Fibroblast of lung (primary cell): ENCODE measurements at places on chromosomes 4 and X. TPM values are rescaled to one million over a fixed set of nuclear protein-coding genes. Genes with fewer than 3 reads are reported as not detected.
A peak's percentile ranks its signal among the peaks of the same experiment; 100 is the strongest.

DNA sequence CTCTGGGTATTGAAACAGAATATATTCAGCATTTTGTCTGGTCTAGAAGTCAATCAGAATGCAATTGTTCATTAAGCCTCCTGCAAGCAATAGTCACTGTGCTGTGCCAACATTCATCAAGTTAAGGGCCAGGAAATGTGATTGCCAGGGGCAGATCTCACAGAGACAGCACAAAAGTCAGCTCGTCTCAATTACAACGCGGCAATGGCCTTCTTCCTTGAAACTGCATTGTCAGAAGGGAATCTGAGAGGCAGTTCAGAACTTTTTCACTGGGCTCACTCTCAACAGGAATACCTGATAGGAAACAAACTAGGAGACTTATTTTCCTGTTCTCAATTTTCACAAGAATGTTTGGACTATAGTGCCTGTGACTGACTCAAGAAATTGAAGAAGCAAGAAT, 131.1 kb upstream of the NR3C2 start:
- DNase-seq, result no peak

The NHSL2 gene
- total RNA-seq, result 4.1 and 9.7 TPM in 2 replicates

- peak; percentile 40 for DNase-seq
These were observed 88.1 kb upstream of the MAB21L2 start for GRCh38 chr4:150493851-150494250.

DNA sequence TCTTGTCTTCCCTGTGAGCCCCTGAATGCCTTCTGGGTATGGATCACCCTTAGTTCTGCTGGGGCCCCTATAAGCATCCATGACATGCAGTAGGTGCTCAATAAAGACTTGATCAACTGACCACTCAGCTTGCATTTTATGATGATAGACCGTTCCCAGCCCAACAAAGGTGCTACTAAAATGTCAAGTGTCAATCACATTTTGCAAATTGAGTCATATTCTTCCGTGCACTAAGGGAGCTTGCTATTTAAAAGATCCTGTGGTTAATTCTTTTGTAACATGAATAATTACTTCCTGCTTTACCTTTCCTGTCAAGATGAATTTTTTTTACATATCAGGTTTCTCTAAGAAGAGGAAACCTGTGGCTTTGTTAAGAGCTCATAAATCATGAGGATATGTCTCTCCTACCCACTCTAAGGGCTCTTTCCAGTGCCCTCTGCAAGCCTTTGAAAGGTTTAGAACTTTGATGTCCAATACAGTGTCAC, 47.6 kb downstream of the SH3KBP1 start:
- DNase-seq, result no peak

The CT83 gene
- total RNA-seq, result not detected in 2 replicates

GRCh38 chrX:121504153-121504552, 456.7 kb downstream of the GLUD2 start:
- DNase-seq, result no peak

- DNase-seq, result no peak
These were observed 32.9 kb upstream of the SH3D19 start for GRCh38 chr4:151358266-151358665.

The PRRG1 gene
- total RNA-seq, result 6.2 and 10.2 TPM in 2 replicates

GRCh38 chrX:81708487-81708886, 506.6 kb downstream of the SH3BGRL start:
- peak; percentile 37 for DNase-seq

The TREX2 gene
- 1.8 and 3.1 TPM in 2 replicates for total RNA-seq

The NPFFR2 gene
- total RNA-seq, result not detected in 2 replicates

- peak; percentile 86 for DNase-seq
These were observed 96.5 kb upstream of the ESX1 start for GRCh38 chrX:104351173-104351769.

GRCh38 chr4:158913766-158914165, 144.9 kb downstream of the FNIP2 start:
- DNase-seq, result no peak

DNA sequence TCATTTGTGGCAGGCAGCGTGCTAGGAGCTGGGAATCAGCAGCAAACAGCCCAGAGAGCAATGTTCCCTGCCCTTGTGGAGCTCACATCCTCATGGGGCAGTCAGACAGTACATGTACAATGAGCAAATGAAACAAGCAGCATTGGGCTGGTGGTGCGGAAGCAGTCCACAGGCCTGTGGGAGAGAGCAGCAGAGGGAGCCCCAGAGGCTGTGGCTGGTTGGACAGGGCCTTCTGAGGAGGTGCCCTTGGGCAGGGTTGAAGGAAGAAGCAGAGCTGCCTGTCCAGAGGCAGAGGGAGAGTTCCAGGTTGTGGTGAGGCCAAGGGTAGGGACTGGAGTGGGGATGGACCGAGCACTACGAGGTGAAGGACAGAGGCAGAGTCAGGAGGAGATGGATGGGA, 22.5 kb downstream of the MMGT1 start:
- no peak for DNase-seq

DNA sequence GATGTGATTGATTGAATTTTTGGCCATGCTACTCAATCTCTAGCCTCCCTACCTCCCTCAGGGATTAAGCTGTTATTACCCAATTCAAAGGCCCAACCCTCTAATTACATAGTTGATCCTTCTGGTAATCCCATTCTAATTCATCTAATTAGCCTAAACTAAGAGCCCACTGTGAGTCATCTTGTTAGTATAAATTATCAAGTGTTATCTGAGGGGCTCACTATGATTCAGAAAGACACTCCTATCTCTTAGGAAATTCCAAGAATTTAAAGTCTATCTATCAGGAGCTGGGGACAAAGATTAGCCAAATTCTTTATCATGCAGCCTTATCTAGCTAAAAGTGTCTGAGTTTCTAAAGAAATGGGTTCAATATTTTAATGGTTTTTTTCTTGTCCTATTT, 32.9 kb upstream of the VEGFC start:
- DNase-seq, result no peak

GRCh38 chrX:109393859-109394258, 88.0 kb downstream of the GUCY2F start:
- no peak for DNase-seq

The ADAM29 gene
- total RNA-seq, result not detected in 2 replicates

GRCh38 chrX:70907900-70908299, 611 bp downstream of the TEX11 start:
- no peak for DNase-seq

DNA sequence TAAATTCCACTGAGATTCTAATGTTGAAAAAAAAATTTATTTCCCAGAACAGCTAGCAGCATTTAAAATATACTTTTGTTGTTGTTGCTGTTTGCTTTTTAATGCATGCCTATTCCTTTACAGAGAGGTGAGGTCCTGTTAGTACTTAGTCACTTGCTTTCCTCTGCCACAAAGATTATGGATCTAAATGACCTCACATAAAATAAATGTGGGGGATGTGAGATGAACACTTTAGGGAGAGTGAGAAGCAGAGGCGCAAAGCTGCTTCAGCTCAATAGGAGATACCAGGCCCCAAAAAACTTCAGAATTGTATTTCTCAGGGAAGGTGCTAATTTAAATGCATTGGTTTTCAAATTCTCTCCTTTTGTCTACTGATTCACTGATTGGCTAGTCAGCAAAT, 4.0 kb downstream of the LDB2 start:
- no peak for DNase-seq

GRCh38 chr4:164683040-164683439, 70.9 kb upstream of the SMIM31 start:
- DNase-seq, result no peak

DNA sequence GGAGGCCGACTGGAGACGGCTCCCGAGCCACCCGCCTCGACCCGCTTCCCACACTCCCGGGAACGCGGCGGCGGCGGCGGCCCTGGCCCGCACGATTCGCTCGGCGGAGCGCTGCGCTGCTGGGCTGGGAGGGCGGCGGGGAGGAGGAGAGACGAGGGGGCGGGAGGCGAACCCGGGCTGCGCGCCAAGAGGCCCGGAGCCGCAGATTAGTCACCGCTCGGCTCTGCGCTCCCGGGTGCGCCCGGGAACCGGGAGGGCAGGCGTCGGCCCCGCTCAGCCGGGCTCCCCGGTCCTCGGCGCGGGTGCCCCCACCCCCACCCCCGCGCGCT, 11.2 kb upstream of the BCOR start:
- DNase-seq, result peak; percentile 78

- no peak for DNase-seq
These were observed 32.2 kb upstream of the PPARGC1A start for GRCh38 chr4:23922013-23922412.

GRCh38 chr4:156906325-156906724, 65.3 kb downstream of the PDGFC start:
- no peak for DNase-seq

DNA sequence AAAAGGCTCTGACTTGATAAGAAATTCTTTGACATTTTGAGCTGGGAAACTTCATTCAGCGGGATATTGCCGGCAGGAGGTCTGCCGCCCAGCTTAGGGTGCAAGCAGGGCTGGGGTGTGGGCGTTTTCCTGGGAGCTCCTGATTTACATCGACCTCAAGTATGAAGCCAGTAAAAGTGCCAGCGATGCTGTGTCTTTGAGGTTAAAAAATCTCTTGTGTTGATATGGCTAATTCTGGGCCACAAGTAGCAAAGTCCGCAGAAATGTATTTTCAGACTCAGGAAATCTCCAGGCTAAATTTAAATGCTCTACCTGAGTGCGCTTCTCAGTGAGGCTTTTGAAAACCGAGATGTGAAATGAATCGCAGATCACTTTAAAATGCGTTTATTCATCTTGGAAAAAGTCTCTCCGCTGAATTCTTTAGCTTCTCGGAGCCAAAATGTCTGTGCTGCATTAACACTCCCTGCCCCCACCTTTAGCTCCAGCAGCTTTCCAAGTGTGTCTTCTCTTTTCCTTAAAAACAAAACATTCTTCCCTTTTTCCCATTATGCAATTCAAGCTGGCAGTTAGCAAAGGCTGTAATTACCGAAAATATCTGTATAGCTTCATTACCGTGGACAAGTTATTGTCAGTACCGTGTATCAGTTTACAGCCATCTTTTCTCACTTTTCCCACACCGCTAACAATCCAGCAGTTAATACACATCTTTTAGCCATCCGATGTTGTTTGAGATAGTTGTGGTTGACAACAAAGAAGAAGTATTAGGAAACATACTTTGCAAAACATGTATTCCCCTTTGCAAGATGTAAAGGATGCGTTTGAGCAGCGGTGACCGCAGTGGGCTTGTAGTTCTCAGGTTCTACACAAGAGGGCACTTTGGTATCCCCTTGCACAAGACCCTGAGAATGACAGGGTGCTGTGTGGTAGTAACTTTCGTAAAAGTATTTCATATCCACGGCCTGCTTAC, 136.0 kb upstream of the STX18 start:
- DNase-seq, result peak; percentile 36

DNA sequence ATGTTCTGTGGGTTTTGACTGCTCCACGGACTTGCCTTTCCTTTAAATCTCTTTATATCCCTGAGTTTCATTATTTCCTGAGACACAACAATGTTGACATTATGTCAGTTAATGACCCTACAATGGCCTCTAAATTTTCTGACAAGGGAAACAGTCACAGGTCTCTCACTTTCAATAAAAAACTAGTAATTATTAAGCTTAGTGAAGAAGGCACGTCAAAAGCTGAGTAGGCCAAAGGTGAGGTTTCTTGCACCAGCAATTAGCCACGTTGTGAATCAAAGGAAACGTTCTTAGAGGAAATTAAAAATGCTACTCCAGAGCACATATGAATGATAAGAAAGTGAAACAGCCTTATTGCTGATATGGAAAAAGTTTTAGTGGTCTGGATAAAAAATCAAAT, 930.2 kb upstream of the GRID2 start:
- DNase-seq, result no peak

GRCh38 chrX:129493643-129494042, 29.6 kb downstream of the SMARCA1 start:
- DNase-seq, result no peak

- no peak for DNase-seq
These were observed 24.0 kb upstream of the IQSEC2 start for GRCh38 chrX:53305219-53305995.

- DNase-seq, result no peak
These were observed 262.4 kb downstream of the MID1IP1 start for GRCh38 chrX:39063702-39064101.

DNA sequence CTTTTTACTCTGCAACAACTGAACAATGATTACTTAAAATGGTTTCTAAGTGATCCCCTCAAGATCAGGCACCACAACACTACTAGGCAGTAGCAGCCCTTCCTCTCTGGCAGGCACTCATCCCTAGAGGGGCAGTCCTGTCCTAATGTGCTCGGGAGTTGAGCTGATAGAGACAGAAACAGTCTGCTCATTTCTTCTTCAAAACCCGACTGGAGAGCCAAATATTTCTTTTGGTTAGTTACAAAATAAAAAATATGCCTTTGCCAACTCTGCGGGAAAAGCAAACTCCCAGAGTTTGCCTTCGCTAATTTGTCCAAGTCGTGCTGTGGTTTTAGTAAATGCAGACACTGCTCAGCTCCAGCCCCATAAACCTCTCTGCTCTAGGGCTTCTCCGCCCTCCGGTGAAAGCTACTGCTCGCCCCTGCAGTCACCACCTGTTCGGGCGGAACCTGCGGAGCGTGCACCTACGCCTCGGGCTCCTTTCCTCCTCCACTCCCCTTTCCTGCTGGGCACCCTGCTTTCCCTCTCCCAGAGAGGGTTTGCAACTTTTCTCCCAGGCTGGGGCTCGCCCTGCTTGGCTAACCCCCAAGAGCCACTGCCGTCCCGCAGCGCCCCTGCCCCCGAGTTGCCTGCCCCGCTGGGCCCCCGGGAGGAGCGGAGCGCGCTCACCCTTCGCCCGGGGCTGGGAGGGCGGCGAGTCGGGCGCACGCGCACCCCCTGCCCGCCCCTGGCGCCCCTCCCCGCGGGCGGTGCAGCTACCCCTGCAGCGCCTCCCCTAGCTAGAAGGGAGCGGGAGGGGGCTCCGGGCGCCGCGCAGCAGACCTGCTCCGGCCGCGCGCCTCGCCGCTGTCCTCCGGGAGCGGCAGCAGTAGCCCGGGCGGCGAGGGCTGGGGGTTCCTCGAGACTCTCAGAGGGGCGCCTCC, at the start of gene NPNT:
Gene NPNT (plus strand): TSS at position 812 of the 923 bp plus-strand sequence. CDS start 182 bp downstream, outside the sequence.
- peak; percentile 50 for DNase-seq

GRCh38 chr4:67587156-67587555, 28.6 kb downstream of the STAP1 start:
- DNase-seq, result no peak

GRCh38 chr4:86223472-86223871, 136.4 kb downstream of the MAPK10 start:
- peak; percentile 53 for DNase-seq

The GUCY1A1 gene
- 10.7 and 23.4 TPM in 2 replicates for total RNA-seq

The CCDC110 gene
- total RNA-seq, result 2.0 and 2.3 TPM in 2 replicates

- peak; percentile 45 for DNase-seq
These were observed 529.9 kb downstream of the MID1IP1 start for GRCh38 chrX:39331082-39331704.

GRCh38 chr4:154018659-154019058, 229.8 kb upstream of the SFRP2 start:
- DNase-seq, result no peak

- DNase-seq, result no peak
These were observed 1217.6 kb downstream of the PCDH18 start for GRCh38 chr4:136314686-136315085.
